ENCODE measurements at places on chromosomes 5 and 9.

GRCh38 chr5:131513780-131514179, 121.2 kb downstream of the RAPGEF6 start:
- DNase-seq, result no peak

DNA sequence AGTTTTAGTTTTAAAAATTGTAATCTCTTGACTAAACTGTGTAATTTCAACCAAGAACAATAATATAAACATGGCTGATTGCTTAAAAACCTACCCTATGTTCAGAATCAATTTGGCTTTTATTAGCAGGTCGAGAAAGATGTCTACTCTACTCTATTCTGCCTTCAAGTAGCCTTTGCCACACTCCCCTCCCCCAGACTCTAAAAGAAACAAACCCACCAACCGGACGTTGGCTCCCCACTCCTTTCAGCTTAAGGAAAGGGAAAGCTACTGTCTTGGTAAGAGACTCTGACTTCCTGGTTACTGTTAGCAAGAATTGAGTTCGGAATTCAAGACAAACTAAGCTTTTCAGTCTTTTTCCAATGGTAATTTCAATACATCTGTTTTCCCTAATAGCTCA, 46.7 kb downstream of the TNFAIP8 start:
- no peak for DNase-seq

GRCh38 chr5:81783401-81783800, 32.5 kb upstream of the SSBP2 start:
- DNase-seq, result no peak

GRCh38 chr5:128665747-128666355, 127.8 kb upstream of the FBN2 start:
- no peak for DNase-seq

GRCh38 chr5:122300374-122300773, 11.7 kb upstream of the SNCAIP start:
- DNase-seq, result no peak
